Thoracic aorta (tissue), 2 donors: ENCODE measurements at places on chromosomes 4 and X. TPM values are rescaled to one million over a fixed set of nuclear protein-coding genes. Genes with fewer than 3 reads are reported as not detected.

DNA sequence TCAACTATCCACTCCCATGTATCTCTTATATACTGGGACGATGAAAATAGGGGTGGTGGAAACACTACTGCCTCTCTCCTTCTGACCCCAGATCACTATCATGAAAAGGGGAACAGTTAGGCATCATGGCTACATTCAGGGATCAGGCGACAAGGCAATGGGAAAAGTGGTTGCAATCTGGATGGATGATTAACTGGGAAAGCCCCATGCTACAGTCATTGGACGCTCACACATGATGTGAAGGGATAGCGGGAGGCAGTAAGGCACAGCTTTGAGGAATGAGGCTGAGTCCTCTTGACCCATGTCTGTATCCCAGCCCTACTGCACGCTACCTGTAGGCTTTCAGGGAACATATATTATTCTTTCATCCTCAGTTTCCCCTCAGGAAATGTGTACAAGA, 10.2 kb downstream of the GASK1B start:
- no peak for DNase-seq
- no peaks in the 10 kb centered on the region for H3K27me3 ChIP-seq
- H3K4me3 ChIP-seq, result no peak overlapping the region

Gene H2BW2
- not detected for total RNA-seq

Gene PCDH11X
- 35.2 TPM for total RNA-seq

Gene FGF2
- total RNA-seq, result 25.5 TPM

Gene DCHS2
- total RNA-seq, result 0.35 TPM

DNA sequence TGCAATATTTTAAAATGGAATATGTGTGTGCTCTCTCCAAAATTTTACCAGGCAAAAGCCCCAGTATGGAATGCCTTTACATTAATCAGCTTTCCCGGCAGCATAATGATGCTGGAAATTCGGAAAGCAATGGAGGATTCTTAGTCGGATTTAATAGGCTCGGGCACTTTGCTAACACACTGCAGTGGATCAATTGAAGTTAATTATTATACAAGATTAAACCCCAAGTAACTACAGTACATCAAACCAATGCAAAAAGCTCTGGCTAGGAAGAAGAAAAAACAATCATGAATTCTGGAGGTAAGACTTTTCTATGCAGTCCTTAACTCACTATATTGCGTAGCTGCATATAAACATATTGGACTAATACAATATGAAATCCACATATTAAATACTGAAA, 43.6 kb upstream of the GRIA3 start:
- H3K27me3 ChIP-seq, result no peaks in the 10 kb centered on the region
- H3K27ac ChIP-seq, result no peak overlapping the region
- DNase-seq, result no peak
- H3K4me3 ChIP-seq, result no peak overlapping the region

DNA sequence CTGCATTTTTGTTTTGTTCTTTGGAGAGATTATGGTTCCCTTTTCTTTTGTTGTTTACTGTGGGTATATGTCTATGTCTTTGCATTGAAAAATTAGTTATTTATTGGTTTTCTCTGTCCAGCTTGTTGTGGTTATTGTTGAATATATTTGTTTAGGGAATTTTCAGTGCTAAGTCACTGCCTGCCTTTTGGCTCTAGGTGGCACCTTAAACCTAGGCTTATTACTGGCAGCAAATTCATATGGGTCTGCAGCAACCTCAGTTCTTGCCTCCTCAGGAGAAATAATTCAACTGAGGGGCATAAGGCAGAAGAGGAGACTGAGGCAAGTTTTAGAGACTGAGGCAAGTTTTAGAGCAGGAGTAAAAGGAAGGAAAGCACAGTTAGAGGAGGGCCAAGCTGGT, 1157.3 kb upstream of the AGA start:
- no peak overlapping the region for H3K27ac ChIP-seq
- H3K4me3 ChIP-seq, result no peak overlapping the region
- no peaks in the 10 kb centered on the region for H3K36me3 ChIP-seq
- H3K27me3 ChIP-seq, result no peaks in the 10 kb centered on the region
- no peaks in the 10 kb centered on the region for H3K4me1 ChIP-seq

Gene MTMR1
- total RNA-seq, result 31.5 TPM

DNA sequence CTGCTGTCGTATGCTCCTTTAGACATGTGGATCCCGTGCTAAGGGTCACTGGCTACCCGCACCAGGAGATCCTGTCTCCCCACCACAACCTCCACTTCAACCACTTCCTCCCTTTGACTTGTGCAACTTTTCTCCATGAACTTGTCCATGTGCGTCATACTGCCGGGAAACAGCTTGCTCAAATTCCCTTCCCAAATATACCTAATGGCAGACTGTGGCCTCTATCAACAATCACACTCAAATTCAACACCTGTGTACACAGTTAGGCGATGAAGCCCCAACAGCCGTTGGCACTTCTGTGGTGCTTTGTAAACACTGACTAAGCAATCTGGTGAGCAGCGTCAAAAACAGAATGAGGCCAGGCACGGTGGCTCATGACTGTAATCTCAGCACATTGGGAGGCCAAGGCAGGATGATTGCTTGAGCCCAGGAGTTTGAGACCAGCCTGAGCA, 49.5 kb downstream of the CD99L2 start:
- DNase-seq, result no peak
- no peak overlapping the region for H3K27ac ChIP-seq
- H3K36me3 ChIP-seq, result no peaks in the 10 kb centered on the region

- DNase-seq, result no peak
- peaks cover 14% of the 10 kb centered on the region for H3K4me1 ChIP-seq
- no peak overlapping the region for H3K4me3 ChIP-seq
- H3K27ac ChIP-seq, result no peak overlapping the region
Measured at GRCh38 chr4:107743532-107743931, 23.5 kb upstream of the PAPSS1 start.

GRCh38 chr4:180394312-180394711, 1848.9 kb upstream of the TENM3 start:
- no peaks in the 10 kb centered on the region for H3K27me3 ChIP-seq
- no peak overlapping the region for H3K27ac ChIP-seq
- no peaks in the 10 kb centered on the region for H3K36me3 ChIP-seq
- no peak overlapping the region for H3K4me3 ChIP-seq
- DNase-seq, result no peak

Gene GAGE12J
- total RNA-seq, result not detected

DNA sequence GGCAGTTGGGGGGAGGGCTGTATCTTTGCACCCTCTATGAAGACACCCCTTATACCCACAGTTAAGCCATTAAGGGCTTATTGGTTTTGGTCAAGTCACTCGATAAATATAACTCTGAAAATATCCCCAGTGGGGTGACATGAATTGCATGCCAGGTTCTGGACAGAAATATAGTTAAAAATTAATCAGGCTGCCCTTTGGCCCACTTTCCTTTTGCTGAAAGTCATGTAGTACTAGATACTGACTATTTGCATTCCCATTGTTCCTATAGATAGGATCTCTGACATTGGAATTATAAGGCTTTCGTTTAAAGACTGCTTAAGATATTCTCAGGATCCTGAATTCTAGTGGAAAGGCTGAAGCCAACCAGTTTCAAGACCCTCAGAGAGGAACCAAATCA, 43.5 kb upstream of the LAMP2 start:
- no peaks in the 10 kb centered on the region for H3K36me3 ChIP-seq
- H3K27ac ChIP-seq, result no peak overlapping the region
- no peak for DNase-seq

DNA sequence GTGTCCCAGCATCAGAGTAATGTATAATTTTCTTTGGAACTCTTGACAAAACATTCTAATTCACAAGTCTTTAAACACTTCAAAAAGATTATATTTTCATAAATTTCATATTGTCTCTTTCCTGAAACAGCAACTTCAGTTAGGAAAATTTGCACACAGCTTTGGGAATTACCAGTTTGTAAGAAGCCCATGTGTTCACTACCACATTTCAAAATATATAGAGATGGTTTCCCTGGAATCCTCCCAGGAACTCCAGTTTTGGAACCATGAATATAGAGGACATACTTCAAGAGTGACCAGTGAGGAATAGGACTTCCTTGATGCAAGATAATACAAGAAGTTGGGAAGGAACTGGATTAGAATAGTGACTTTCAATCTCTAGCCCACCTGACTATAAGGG, 28.7 kb upstream of the HPGDS start:
- no peaks in the 10 kb centered on the region for H3K27me3 ChIP-seq
- H3K4me3 ChIP-seq, result no peak overlapping the region
- no peaks in the 10 kb centered on the region for H3K4me1 ChIP-seq
- H3K27ac ChIP-seq, result no peak overlapping the region
- no peaks in the 10 kb centered on the region for H3K36me3 ChIP-seq

Gene PPP1R2C
- total RNA-seq, result not detected

Gene NALF2
- total RNA-seq, result not detected

DNA sequence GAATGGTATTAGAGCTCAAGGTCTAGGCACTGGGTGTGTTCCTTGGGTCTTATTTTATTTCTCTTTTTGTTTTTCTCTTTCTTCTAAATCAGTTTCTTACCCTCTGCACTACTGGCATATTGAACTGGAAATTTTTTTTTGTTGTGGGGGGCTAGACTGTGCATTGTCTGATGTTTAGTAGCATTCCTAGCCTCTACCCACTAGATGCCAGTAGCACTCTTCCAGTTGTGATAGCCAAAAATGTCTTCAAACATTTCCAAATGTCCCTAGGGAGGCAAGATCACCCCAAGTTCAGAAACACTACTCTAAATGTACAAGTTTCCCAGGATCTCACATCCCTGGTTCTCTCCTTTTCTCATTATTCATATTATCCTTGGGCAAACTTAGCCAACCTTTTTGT, 69.8 kb upstream of the AMOT start:
- no peak overlapping the region for H3K4me3 ChIP-seq
- H3K36me3 ChIP-seq, result no peaks in the 10 kb centered on the region
- no peak overlapping the region for H3K27ac ChIP-seq
- H3K4me1 ChIP-seq, result no peaks in the 10 kb centered on the region
- no peak for DNase-seq

- H3K4me1 ChIP-seq, result no peaks in the 10 kb centered on the region
- no peak overlapping the region for H3K27ac ChIP-seq
- H3K36me3 ChIP-seq, result no peaks in the 10 kb centered on the region
- DNase-seq, result no peak
- H3K27me3 ChIP-seq, result no peaks in the 10 kb centered on the region
- H3K4me3 ChIP-seq, result no peak overlapping the region
Measured at GRCh38 chr4:129682586-129682985, 586.6 kb downstream of the C4orf33 start.

Gene NAAA
- 152 TPM for total RNA-seq

Gene XKRX
- 1.6 TPM for total RNA-seq

DNA sequence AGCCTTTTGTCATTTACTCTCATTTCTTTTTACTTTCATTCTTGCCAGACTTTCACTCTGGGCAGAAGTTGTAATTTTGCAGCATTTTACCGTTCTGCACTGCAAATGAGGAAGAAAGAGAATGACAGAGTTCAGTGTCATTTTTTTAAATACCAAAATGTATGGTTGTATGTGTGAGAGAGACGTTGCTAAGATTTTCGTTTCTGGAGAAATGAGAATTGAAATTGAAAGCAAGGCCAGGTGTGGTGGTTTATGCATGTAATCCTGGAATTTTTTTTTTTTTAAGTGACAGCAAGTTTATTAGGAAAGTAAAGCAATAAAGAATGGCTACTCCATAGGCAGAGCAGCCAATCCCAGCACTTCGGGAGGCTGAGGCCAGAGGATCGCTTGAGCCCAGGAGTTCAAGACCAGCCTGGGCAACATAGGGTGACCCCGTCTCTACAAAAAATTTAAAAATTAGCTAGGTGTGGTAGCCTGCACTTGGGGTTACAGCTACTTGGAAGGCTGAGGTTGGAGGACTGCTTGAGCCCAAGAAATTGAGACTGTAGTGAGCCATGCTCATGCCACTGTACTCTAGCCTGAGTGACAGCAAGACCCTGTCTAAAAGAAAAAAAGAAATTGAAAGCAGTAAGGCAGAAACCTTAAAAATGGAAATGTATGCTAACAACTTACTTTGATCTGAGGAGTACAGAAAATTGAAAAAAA, 12.9 kb downstream of the DCK start:
- H3K36me3 ChIP-seq, result no peaks in the 10 kb centered on the region
- no peak overlapping the region for H3K27ac ChIP-seq

GRCh38 chr4:3372933-3373465, 68.8 kb upstream of the HGFAC start:
- H3K4me1 ChIP-seq, result peaks cover 14% of the 10 kb centered on the region
- no peaks in the 10 kb centered on the region for H3K36me3 ChIP-seq
- no peak for DNase-seq

Gene ARHGAP6
- total RNA-seq, result 22.3 TPM

DNA sequence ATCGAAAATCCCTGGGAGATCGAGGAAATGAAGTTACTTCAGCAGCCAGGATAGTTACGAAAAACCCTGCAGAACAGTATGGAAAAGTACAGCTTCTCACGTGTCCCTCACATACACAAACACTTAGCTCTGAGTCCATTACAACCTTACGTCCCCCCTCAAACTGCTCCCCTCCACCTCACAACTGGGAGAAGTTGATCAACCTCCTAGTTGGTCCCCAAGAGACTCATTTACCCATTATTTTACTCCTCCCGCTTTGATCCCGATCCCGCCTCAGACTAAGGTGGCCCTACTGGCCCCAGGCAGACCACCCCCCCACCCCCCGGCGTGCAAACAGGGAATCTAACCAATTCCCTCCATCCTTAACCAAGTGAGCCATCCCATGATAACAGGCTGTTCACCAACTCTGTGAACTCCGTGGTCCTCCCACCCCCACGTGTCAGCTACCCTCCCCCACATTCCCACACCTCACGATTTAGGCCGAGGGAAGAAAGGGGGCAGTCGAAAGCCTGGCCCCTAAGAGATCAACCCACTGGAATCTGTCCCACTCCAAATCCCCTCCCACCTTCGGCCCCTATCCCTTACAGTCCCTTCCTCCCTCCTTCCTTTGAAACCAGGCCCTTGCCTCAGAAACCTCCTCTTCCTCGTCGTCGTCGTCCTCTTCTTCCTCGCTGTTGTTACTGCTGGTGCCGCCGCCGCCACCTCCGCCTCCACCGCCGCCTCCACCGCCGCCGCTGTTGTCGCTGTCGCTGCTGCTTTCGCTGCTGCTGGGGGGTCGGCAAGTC, 755 bp downstream of the ANKRD17 start:
- H3K27ac ChIP-seq, result peak overlapping the region; percentile 98
- no peaks in the 10 kb centered on the region for H3K27me3 ChIP-seq
- DNase-seq, result no peak
- no peaks in the 10 kb centered on the region for H3K36me3 ChIP-seq
- peaks cover 25% of the 10 kb centered on the region for H3K4me1 ChIP-seq

DNA sequence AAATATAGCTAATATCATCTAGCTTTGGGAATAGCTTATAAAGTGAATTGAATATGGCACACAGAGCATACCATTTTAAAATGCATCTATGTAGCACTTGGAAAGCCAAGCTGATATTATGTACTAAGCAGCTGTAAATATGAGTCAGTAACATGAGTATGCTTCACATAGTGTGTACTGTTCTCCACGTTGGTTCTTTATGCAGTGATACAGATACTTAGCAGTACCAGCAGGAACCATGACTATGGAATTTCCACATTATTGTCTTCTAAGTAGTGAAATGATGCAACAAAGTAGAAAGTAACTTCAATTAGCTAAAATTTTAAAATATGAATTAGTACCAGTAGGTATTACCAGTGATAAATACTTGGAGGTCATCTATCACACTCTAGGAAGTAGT, 320.1 kb downstream of the BMPR1B start:
- no peaks in the 10 kb centered on the region for H3K27me3 ChIP-seq
- no peaks in the 10 kb centered on the region for H3K36me3 ChIP-seq
- no peak overlapping the region for H3K27ac ChIP-seq

- no peak overlapping the region for H3K27ac ChIP-seq
- H3K27me3 ChIP-seq, result no peaks in the 10 kb centered on the region
- no peak for DNase-seq
- H3K36me3 ChIP-seq, result no peaks in the 10 kb centered on the region
Measured at GRCh38 chrX:456551-457291, 70.0 kb upstream of the PPP2R3B start.
